ENCODE measurements at places on chromosomes 2 and 18.

GRCh38 chr2:153311432-153311831 lies 167.1 kb downstream of the RPRM start:
- no peak for DNase-seq

- peak; percentile 54 for DNase-seq
Observed at GRCh38 chr18:58113337-58113736, 69.3 kb downstream of the NEDD4L start.

DNA sequence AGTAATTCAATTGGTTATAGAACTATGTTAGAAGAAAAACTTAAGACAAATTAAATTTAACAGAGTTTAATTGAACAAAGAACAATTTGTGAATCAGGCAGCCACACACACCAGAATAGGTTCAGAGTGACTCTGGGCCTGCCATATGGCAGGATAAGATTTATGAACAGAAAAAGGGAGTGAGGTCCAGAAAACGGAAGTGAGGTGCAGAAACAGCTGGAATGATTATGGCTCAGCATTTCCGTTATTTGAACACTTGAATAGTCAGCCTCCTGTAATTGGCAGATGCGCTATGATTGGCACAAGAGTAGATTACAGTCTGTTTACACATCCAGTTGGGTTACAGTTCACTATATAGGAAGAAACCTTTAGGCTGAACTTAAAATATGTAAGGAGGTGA lies 99.0 kb downstream of the MBD2 start:
- no peak for DNase-seq

DNA sequence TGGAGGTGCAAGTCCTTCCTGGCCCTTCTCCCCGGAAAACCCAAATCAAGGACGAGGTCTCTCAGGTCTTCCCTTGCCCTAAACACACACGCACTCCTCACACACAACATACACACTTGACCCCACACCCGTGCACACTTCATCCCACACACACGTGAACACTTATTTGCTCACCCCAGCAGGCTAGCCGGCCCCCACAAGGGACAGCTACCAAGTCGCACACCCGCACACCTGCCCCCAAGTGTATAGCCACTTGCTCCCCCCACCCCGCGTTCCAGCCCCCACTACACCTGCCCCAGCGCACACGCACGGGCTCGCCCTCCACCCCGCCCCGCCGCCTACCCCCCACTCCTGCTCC lies 359 bp downstream of the TGFBRAP1 start:
- DNase-seq: peak; percentile 36

DNA sequence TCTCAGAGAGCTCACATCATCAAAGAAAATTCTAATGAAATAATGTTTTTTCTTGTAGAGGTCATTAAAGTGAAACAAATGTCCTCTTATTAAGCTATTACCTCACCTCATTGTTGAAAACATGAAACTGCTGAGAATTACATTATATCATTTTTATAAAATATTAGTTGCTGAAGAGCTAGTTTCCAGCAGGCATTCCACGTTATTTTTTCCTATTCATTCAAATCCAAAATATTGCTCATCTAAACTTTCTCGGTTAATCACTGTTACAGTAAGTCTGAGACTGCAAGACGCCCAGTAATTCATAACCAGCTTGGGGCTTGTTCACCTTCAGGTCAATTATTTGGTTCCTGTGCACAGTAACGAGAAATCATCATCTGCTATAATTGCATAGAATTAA lies 138.5 kb upstream of the RASGRP3 start:
- no peak for DNase-seq

DNA sequence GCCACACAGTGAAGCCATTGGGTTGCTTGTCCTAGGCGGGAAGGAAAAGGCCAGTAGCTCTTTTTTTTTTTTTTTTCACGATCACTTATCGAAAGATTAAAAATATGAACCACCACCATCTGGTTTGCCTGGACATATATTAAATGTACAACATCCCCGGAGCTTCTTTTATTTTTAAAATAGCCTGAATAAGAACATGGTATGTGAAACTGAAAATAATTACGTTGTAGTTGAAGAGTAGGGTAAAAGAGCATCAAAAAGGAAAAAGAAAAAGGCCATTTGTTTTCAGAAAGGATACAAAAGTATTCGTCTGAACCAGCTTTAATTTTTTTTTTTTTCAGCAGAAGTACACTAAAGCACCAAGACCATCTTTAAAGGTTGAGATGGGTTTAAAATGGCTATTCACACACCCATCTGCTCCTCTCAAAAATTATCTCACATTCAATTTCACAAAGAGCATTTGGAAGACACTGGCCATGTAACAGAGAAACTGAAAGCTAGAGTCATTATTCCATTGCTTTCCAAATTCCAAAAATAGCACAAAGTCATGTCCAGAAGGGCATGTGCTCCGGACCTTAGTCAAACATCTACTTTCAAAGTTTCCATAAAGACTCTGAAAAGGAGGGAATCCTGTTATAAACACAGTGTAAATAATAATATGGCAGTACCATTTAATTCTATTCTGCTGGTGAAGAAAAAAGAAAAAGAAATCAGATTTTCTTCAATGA lies 82.9 kb downstream of the SCN3A start:
- no peak for DNase-seq
